ENCODE measurements at places on chromosomes 3 and 15.

- DNase-seq: no peak
These were observed 3.3 kb upstream of the TIPIN start for GRCh38 chr15:66359740-66360139.

DNA sequence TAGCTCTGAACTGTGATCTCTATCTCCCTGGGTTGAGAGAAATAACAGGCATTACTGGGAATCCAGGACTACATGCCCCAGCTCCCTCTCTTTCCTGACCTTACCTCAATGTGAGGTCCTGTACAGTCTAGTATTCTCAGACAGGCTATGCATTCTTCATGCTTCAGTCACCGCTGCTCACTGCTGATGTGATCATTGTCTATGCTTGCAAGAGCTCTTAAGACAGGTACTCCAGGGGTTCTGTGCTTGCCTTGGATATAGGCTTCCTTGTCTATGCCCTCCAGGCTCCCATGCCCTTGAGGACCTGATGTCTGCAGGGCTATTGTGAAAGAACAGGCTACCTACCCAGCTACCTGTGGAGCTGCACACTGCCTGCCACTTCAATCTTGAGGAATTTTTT lies 183.6 kb downstream of the MBNL1 start:
- no peak for DNase-seq

GRCh38 chr3:162658003-162658402 lies 1161.4 kb downstream of the OTOL1 start:
- DNase-seq: no peak

- no peak for DNase-seq
These were observed 77.1 kb downstream of the PDZRN3 start for GRCh38 chr3:73547427-73548248.

DNA sequence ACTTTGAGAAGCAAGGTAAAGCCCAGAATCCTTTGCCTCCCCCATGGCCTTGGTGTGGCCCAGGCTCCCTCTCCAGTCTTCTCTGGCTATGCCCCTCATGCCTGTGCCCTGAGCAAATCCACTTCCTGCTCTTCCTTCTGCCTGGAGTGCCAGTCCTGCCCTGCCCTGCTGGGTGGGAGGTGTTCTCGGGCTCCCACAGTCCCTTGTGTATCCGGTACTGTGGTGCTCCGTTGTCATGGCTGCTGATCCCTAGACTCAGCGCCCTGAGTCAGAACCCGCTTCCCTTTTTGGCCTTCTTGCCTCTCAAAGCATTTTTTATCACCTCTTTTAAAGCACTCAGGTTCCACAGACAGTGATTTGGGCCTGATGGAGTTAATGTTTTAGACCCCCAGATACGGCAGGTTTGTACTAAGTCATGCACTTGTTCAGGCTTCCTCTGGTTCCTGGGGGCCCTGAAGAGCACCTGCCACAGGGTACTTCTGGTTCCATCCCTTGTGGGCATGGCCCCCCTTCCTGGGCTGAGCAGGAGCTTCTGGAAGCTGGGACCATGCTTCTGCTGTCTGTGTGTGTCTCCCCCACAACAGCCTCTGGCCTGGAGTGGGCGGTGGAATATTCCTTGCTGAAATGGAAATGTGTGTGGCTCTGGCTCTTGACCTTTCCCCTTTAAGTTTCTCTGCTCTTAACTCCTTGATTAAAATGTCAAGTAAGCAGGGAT lies 29.6 kb upstream of the ADAMTS7 start:
- DNase-seq: no peak

DNA sequence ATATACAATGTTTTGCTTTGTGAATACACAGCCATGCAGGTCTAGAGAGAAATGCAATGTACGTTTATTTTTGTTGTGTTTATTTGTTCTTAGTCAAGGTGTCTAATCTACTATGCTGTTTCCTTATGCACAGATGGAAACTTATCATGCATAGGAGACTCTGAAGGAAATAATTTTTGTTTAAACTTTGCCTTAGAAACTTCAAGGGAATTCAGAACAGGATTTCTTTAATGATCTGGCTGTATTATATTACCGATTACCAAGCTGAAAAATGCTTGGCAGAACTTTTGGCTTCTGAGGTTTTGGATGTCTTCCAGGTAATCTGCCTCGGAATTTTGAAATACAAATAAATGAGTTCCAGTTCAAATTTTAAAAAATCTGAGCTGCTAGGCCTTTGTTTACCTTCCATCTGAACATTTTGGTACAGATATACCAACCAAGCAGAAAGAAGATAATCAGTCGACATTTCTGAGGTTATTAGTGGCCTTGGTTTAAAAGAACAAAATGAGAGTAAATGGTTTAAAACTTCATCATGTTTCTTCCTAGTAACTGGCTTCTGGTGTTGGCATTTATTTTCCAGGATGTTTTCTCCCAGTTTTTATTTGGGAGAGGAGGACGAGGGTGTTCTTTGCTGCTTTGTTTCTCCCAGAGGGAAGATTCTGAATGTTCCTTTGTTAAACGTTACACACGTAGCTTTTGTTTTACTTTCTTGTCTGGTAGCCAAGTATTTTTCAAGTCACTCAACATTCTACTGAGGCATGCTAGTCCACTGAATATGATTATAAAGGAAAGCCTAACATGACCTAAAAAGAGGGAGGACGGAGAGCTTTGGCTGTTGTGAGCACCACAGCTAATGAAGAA lies 421.8 kb upstream of the TBL1XR1 start:
- DNase-seq: no peak

DNA sequence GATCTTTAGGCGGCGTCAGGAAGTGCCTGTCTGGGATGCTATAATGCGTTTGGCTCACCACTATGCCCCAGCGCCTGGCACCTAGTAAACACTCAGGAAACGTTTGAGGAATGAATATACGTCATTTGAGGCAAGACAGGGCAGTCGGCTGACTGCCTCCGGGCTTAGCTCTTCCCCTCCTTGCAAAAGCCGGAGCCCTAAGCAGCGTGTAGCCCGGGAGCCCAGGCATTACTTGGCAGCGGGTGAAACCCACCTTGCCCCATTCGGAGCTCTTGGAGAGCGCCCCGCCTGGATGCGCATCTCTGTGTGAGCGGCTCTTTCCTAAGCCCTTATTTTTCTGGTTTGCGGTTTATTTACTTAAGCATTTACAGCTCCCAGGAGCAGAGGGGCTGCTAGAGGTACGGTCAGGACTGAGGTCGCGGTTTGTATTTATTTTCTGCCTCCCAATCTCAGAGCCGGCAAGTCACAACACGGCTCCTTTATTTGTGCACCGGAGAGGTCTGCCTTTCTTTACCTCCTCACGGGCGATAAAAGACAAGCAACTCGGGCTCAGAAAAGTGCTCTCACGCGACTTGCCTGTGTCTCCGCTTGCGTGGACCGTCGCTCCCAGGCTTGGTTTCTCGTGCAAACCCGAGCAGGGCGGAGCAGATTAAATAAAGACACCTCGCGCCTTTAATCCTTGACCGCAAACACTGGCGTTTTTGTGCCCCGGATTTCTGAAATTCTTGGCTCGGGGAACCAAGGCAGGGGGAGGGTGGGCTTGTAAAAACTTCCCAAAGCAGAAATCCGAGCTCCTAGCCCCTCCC lies 737 bp upstream of the ITPR1 start:
- no peak for DNase-seq

DNA sequence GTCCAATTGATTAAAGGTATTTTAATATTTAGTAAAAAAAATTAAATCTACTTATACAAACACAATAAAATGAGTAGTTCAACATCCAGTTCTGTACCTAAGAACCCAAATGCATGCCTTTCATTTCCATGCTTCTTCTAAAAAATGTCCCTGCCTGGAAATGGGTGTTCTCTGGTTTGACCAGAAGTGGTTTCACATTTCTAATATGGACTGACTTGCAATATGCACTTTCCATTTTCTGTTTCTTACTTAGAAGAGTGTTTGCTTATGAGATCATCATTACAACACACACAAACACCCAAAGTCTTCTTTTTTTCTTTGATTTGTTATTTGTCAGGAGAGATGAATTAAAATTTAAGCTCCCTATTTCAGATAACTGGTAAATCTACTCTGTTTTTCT lies 879.6 kb downstream of the AGBL1 start:
- DNase-seq: no peak

DNA sequence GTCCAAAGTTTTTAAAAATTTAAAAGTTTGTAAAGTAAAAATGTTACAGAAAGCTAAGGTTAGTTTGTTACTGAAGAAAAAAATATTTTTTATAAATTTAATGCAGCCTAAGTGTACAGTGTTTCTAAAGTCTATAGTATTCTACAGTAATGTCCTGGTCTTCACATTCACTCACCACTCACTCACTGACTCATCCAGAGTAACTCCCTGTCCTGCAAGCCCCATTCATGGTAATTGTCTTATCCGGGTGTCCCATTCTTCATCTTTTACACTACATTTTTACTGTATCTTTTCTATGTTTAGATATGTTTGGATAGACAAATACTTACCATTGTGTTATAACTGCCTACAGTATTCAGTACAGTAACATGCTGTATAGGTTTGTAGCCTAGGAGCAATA lies 36.7 kb upstream of the ATP10A start:
- no peak for DNase-seq

GRCh38 chr3:135159681-135160247 lies 364.7 kb downstream of the EPHB1 start:
- DNase-seq: no peak

DNA sequence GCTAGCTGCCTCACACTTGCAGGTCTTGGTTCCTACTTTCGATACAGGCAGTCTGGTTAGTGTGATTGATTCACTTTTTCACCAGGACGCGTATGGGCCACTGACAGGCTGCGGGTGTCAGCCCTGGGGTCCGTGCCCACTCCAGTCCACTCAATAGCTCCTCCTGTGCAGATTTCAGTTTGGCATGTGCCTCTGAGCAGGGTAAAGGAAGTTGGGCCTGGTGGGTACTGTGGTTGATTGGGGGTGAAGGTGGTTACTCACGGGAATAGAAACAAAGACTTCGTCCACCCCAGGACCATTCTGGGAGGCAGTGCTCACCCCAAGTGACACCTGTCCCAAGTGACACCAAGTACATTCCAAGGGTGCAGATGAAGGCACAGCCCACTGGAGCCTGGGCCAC lies 62.3 kb downstream of the EPHB1 start:
- DNase-seq: no peak

DNA sequence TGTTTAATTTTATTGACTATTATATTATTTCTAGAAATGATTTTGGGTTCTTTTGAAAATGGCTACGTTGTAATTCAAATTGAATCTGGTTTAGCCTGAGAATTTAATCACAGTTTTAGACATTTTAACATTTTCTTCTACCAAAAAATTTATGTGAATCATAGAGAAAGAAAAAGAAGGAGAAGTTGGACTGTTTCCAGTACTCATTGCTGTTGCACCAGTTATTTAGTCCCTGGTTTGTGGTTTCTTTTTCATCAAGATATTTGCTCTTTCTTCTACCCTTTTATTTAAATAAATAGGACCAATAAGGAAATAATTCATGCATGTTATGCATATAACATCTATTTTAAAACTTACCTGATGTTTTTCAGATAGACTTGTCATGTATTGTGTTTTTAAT lies 1337.1 kb downstream of the ROBO1 start:
- DNase-seq: no peak

DNA sequence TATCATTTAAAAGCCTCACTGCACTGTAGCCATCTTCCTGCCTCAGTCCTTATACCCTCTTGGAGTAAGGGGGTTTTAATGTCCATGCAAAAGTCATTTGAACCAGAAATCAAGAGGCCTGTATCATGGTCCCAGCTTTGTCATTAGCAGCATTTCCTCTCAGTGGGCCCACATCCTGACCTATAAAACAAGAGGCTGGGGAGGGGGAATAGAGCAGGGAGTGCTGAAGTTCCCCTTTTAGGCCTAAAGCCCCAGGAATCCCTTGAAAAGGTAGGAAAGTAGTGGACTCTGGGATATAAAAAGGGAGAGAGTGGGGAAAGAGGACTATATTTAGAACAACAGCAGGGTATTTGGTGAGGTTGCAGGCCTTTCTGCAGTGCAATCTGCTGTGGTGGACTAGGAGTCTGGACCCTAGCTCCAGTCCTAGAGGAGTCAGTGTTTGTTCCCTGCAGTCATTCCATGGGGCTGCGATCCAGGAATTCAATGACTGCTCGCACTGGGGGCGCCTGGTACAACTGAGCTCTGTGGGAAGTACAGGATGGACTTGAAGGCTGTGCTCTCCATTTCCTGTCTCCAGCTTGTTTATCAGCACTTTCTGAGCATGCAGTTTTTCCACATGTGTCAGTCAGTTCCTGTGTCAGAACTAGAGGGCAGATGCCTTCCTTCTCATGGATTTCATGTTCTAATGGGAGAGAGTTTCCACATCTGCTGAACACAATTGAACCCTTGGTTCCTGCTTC lies 46.8 kb downstream of the PDHB start:
- no peak for DNase-seq

GRCh38 chr3:65169961-65170360 lies 482.2 kb upstream of the ADAMTS9 start:
- no peak for DNase-seq

GRCh38 chr3:64905906-64906410 lies 218.2 kb upstream of the ADAMTS9 start:
- DNase-seq: no peak
